AG08395 (cell line): ENCODE measurements at places on chromosomes 3 and 15.

- DNase-seq = peak; percentile 86
Measured at GRCh38 chr15:45157974-45158373, 28.2 kb downstream of the DUOX1 start.

DNA sequence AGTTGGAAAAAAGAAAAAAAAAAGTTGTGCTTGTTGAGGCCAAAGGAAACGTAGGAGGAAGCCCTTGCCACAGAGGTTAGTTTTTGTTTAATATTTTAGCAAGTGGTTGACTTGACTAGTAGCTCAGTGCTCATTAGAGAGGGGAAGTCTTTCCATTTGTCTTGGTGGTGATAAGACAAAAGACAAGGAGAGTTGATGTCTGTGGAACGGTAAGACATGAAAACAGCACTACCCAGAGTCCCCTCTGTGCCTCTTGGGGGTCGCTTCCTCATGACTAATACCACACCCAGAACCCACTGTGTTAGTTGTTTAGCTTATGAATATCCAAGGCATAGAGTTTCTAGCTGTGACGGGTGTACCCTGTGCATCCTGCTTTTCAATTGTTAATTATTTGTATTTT is 211.4 kb downstream of the ITPR1 start:
- DNase-seq = no peak

GRCh38 chr15:44713006-44713966 is 2.0 kb downstream of the B2M start:
- DNase-seq = peak; percentile 34

- DNase-seq = no peak
Measured at GRCh38 chr3:134111616-134112015, 81.9 kb upstream of the SLCO2A1 start.

GRCh38 chr3:144989807-144990206 is 1018.2 kb downstream of the DIPK2A start:
- DNase-seq = no peak

DNA sequence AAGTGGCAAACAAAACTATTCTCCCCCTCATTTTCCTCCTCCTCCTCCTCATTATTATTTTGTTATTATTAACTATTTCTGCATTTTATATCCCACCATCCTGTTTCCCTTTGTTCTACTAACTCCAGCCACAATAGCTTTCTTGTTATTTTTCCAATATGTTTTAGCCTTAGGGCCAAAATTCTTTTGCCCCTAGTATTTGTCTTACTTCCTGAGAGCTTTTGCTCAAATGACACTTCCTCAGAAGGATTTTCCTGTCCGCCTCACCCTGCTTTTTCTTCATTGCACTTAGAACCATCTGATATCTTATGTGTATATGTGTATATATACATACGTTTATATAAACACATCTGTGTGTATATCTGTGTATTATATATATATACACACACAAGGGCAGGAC is 32.7 kb upstream of the NUDT16 start:
- no peak for DNase-seq

DNA sequence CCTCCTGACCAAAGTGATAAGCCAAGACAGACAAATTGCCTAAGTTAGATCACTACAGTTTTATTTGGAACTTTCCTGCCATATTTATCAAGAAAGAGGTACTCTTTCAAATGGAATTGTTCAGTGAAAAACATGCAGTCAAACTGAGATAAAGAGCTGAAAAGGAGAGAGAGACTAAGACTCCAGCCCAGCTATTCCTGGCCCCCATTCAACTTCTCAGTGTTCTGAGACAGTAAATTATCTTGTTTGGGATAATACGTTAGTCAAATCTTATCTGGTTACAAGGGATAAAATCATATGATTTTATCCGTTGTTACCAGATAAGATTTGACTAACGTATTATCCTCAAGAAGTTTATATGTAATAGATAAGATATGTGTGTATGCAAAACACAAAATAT is 67.6 kb upstream of the CMC1 start:
- DNase-seq = no peak

DNA sequence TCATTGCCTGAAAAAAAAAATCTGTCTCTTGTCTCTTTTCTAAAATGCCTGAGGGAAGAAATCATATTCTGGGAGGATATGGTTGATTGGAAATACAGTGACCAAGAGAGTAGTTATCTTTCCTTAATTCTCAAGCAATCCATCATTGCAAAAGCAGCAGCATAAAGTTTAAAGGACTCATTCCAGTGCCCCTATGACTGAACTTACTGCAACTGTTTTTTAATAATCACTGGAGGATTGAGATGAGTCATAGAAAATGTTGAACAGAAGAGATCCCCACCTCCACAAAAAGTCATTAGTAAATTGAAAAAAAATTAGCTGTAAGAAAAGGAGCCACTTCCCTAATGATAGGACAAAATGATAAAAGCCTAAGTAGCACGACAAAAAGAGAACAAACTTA is 121.5 kb downstream of the SLC9A9 start:
- no peak for DNase-seq

GRCh38 chr3:165918657-165918979 is 81.4 kb upstream of the BCHE start:
- DNase-seq = no peak

DNA sequence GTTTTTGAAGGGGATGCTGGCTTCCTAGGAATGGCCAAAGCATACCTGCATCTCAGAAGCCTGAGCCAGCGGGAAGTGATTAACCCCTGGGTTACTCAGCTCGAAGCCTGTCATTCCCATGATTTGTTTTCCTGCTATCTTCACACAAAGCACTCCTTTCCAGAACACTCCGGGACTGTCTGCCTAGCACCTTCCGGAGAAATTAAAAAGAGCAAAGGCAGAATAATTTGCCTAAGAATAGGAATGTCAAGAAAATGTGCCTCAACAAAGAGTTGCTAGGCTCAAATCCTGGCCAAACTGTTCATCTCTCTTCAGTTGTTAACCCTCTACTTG is 34.1 kb downstream of the TPM1 start:
- no peak for DNase-seq

GRCh38 chr15:95603802-95604201 is 726.7 kb upstream of the NR2F2 start:
- DNase-seq = no peak

GRCh38 chr3:177563243-177563780 is 366.0 kb upstream of the TBL1XR1 start:
- no peak for DNase-seq

DNA sequence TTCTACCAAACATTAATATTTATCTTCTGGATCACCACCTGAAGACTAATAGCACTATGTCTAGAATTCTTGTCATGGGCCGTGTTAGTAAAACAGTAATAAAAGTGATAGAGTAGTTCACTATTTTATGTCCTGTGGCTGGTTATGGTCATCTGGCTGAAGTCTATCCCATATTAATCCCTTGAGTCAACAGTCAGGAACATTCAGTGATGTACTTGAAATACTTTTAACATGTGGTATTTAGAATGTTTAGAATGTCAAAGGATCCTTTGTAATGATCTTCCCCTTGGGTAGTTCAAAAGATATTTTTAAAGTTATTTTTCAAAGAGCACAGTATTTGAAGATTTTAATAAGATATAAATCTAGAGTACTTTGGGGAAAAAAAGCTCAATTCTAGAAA is 117.0 kb downstream of the MBNL1 start:
- peak; percentile 71 for DNase-seq

DNA sequence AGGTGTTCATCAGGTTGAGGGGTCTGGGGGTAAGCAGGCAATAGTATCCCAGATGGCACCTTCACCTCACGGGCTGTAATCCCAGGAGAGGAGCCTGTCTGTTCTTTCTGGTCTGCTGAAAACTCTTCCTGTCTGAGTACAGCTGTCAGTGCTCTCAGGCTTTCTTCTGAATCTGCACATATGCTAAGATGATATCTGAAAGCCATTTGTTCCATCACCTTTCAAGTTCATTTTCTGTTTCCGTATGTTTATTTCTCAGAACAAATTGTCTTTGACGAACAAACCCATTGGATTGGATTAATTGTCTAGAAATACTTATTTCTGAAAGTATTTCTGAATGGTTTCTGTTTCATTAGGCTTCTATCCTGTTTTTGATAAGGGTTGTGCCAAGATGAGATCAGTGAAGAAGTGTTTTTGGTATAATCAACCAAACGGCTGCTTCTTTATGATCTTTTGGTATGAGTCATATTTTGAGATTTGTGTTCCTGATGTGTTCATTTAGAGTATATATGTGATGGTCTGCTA is 13.3 kb downstream of the ZNF592 start:
- DNase-seq = peak; percentile 12

GRCh38 chr3:98972155-98972554 is 70.7 kb upstream of the DCBLD2 start:
- DNase-seq = peak; percentile 51

DNA sequence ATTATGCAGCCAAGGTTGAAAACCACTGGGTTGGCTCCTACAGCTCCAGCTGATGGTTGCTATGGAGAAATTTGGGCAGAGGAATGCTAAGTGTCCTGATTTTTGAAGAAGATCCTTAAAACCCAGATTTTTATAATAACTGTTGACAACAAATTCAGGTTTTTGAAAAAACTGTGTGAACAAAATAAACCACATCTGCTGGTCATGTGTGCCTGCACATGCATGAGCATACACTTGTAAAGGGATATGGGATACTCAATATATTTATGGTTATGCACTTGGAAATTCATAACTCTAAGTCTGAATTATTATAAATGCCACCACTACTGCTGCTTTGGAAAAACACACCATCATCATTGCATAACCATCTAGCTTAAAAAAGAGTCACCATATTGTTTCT is 133.7 kb downstream of the THRB start:
- no peak for DNase-seq

GRCh38 chr3:150376001-150376848 is 31.9 kb upstream of the TSC22D2 start:
- DNase-seq = peak; percentile 44

GRCh38 chr3:42314411-42314810 is 48.4 kb upstream of the CCK start:
- DNase-seq = no peak

- no peak for DNase-seq
Measured at GRCh38 chr15:48569591-48570302, 75.8 kb downstream of the FBN1 start.

- DNase-seq = no peak
Measured at GRCh38 chr3:53846851-53847155, 435 bp downstream of the IL17RB start.

DNA sequence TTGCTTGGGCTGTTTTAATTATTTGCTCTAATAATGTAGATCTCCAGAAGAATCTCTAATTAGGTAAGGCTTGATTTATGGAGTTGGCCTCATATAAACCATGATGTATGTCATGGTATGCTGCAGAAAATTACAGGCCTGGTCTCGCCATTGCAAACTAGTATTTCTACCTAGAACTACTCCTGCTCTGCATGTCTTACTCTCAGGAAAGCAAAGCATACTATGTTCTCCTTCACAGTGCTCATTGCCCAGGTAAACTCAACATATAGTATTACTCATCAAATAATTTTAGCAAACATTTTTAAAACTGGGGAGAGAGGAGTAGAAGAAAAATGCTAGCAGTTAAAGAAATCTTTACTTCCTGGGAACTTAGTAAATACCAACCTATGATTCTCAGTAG is 90.7 kb downstream of the FILIP1L start:
- DNase-seq = no peak

GRCh38 chr3:168044049-168044448 is 51.7 kb downstream of the GOLIM4 start:
- no peak for DNase-seq

DNA sequence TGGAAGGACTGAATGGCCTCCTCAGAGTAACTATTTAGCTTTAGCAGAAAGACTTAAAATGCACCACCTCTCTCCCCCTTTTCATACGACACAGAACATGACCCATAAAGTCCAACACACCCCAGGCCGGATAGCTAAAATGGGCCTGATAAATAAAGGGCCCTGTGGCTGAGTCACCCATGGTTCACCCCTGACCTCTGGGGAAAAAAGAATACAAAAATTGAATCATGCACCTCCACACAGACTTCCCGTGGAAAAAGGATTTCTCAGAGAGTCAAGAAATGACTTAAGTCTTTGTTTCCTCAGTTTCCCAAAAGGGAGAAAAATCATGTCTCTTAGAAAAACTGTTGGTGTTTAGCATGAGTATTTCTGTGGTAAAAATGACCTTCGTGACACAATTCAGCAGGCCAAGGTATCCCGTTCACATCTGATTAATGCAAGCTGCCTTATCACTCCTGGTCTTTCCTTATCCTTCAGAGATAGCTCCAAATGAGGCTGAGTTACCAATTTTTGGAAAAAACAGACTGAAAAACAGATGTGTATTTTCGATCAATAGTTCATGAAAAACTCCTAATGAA is 34.0 kb upstream of the ARHGEF3 start:
- DNase-seq = no peak

DNA sequence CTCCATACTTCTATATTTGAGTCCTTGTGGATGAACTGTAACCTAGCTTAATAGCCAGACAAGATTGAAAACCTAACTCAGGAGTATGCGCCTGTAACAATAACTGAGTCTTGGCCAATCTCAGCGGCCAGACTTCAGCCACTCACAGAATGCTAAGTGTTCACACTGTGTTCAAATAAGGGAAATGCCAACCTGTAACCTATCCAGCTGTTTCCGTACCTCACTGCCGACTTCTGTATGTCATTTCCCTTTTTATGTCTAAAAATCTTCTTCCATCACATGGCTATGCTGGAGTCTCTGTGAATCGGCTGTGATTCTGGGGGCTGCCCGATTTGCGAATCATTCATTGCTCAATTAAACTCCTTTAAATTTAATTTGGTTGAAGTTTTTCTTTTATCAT is 169.2 kb downstream of the NFKBIZ start:
- no peak for DNase-seq

DNA sequence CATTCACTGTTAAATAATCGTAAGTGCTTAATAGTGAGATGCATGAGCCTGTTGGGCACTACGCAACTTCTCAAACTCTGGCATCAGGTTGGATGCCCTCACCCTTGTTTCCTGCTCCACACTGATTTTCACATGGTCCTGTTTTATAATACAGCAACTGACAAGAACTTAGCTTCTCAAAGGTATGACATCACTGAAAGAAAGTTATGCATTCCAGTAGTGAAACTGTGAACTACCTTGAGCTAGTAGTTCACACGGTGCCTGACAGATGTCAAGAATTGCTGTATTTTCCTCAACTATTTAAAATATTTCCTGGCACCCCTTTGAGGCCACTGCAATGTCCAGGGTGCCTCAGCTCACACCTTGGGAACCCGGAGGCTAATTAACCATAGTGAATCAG is 327.5 kb downstream of the RORA start:
- DNase-seq = no peak

GRCh38 chr3:116007000-116007399 is 383.7 kb downstream of the GAP43 start:
- no peak for DNase-seq

DNA sequence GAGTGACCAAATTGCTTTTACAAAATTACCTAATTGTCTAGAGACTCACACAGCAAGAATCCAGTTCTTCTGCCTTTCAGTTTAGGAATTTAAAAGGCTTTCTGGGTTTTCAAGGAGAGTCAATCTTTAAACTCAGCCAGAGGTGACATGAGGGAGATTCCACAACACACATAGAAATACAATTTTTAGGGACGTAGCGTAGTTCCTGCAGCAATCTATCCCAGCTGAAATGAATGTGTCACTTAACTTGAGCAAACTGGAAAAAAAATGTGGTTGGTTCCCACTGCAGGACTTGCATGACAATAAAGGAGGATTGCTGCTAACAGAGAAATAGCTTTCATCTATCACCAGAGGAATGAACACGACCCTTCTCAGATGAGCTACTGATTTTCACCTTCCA is 269.7 kb downstream of the OTOL1 start:
- no peak for DNase-seq

- no peak for DNase-seq
Measured at GRCh38 chr15:74175271-74176191, 2.0 kb downstream of the ISLR start.
